ENCODE measurements at places on chromosomes 7 and 10. TPM values are rescaled to one million over a fixed set of nuclear protein-coding genes. Genes with fewer than 3 reads are reported as not detected.

The MYPN gene
- total RNA-seq: 3.9 TPM

The ZNF273 gene
- 4.3 TPM for total RNA-seq

The NPTX2 gene
- total RNA-seq: 0.45 TPM

The DOCK4 gene
- total RNA-seq: 7.4 TPM

The C7orf33 gene
- total RNA-seq: not detected

The PDZD7 gene
- total RNA-seq: 1.0 TPM

The OR2A5 gene
- not detected for total RNA-seq

The COL26A1 gene
- total RNA-seq: not detected

The CHAT gene
- total RNA-seq: not detected

The HMX3 gene
- not detected for total RNA-seq

The VIM gene
- 7,456 TPM for total RNA-seq

The TMEM213 gene
- not detected for total RNA-seq

The ST8SIA6 gene
- 0.67 TPM for total RNA-seq

The CLCN1 gene
- total RNA-seq: under 0.01 TPM

The PLAU gene
- total RNA-seq: 56.8 TPM

The ACTR3C gene
- total RNA-seq: 0.17 TPM

The LRMDA gene
- 0.45 TPM for total RNA-seq

The PDLIM1 gene
- 24.2 TPM for total RNA-seq

The IRF5 gene
- 0.45 TPM for total RNA-seq

The CPEB3 gene
- total RNA-seq: 0.30 TPM

The CYP3A7 gene
- 0.34 TPM for total RNA-seq

The BLOC1S2 gene
- total RNA-seq: 24.0 TPM

The EPO gene
- not detected for total RNA-seq

The TRDMT1 gene
- total RNA-seq: 4.0 TPM

The GNB2 gene
- 283 TPM for total RNA-seq

The CPED1 gene
- 30.4 TPM for total RNA-seq

The ZPBP gene
- total RNA-seq: not detected

The ANKRD61 gene
- not detected for total RNA-seq

The GOLGA7B gene
- total RNA-seq: under 0.01 TPM

The TUBB8 gene
- not detected for total RNA-seq

The AKR1C4 gene
- not detected for total RNA-seq

The SLC26A3 gene
- total RNA-seq: not detected

The OR6V1 gene
- total RNA-seq: not detected

The AGMO gene
- not detected for total RNA-seq

The MLXIPL gene
- total RNA-seq: 2.4 TPM

The TLX1 gene
- total RNA-seq: not detected

The EGFR gene
- 42.0 TPM for total RNA-seq

The NEUROG3 gene
- total RNA-seq: not detected

The CALHM3 gene
- not detected for total RNA-seq

The SDK1 gene
- 4.9 TPM for total RNA-seq

The NME8 gene
- not detected for total RNA-seq

The LBX1 gene
- total RNA-seq: under 0.01 TPM

The AGBL3 gene
- 0.15 TPM for total RNA-seq

The ZNF503 gene
- total RNA-seq: 17.0 TPM

The SH2D4B gene
- total RNA-seq: not detected

The FAM25A gene
- not detected for total RNA-seq

The SERPINE1 gene
- total RNA-seq: 1,155 TPM

The ANKRD22 gene
- not detected for total RNA-seq

The AKR1B15 gene
- not detected for total RNA-seq

The HOXA9 gene
- total RNA-seq: 1.5 TPM

The NPY gene
- total RNA-seq: not detected

The GPR22 gene
- total RNA-seq: not detected

The PAPOLB gene
- not detected for total RNA-seq

The KAZALD1 gene
- total RNA-seq: 11.8 TPM

The CARD11 gene
- total RNA-seq: 0.84 TPM
